ENCODE measurements at places on chromosomes 13 and 19. TPM values are rescaled to one million over a fixed set of nuclear protein-coding genes. Genes with fewer than 3 reads are reported as not detected.

DNA sequence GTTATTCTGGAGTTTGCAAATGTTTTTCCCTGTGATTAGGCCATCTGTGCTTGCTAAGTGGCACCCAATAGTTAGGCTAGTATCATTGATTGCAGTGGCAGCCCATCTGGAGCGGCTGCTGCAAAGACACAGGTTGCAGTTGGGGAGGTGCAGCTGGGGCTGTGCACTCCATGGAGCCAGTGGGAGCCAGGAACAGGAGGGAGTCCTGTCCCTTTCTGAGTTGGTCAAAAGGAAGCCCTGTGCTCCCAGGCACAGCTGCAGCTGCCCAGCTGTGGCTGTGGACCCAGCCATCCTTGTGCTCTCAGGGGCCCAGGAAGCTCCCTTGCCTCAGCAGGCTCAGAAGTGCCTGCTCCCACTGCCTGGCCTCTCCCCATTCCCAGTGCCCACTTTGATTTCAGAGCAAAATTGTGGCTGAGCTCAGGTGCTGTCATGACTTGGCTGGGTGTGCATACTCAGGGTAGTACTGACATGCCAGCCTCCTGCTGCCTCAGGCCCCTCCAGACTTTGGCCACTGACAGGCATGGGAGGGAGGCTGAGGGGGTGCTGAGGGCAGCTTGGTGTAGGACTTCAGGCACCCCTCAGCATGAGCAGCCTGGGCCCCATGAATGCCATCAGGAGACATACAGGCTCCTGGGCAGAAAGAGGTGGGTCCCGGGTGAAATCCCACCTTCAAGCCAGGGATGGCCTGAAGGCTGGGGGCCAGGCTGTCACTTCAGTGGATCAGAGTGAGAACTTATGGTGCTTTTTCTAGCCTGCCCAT is 270.6 kb downstream of the PCDH20 start:
- no peak for DNase-seq

DNA sequence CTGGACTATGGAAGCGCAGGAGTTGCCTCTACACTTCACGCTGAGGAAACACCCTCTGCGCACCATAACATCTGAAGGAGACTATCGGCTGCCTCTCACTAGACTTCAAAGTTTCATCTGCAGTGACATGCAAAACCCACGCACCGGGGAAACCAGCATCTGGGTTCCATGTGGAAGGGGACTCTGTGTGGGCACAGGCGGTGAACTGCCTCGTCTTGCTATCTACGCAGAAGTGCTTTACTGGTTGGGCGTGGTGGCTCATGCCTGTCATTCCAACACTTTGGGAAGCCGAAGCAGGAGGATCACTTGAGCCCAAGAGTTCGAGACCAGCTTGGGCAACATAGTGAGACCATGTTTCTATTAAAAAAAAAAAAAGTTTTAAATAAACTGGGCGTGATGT is 116.4 kb downstream of the STK24 start:
- no peak for DNase-seq

Gene OR7C1
- total RNA-seq: not detected

DNA sequence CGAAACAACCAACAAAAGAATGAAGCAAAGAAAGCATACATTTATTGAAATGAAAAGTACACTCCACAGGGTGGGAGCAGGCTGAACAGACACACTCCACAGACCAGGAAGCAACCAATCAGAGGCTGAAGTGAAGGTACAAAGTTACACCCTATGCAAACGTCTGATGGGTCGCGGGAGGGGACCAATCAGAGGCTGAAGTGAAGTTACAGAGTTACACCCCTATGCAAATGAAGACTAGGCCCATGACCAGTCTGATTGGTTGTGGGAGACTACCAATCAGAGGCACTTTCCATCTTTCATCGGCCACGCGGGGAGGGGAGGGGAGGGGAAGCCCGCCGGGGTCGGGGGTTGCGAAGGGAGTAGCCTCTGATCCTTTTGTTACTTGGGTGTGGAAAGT is 12.4 kb upstream of the FBL start:
- DNase-seq: no peak

- no peak for DNase-seq
Measured at GRCh38 chr19:912181-913079, 589 bp downstream of the R3HDM4 start.

Gene GADD45B
- 60.9 TPM for total RNA-seq

Gene EMP3
- 55.4 TPM for total RNA-seq

DNA sequence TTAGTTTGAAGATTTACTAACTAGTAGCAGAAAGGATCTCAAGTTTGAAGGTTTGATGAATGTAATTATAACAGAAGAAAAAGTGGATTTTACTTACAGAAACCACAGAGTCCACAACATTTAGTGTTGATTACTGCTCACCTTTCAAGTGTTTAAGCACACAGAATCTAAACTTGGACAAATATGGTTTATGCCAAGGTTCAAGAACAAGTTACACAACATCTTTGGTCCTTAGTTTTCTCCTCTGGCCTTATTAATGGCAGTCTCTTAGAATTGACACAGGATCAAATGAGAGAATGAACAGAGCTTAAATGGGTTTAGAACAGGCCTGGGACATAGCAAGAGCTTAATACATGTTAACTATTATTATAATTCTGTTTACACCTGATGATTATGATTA is 133.0 kb downstream of the RBM26 start:
- no peak for DNase-seq

Gene ZNF667
- total RNA-seq: 1.3 TPM

- DNase-seq: no peak
Measured at GRCh38 chr13:51856027-51856736, 5.6 kb upstream of the CCDC70 start.

DNA sequence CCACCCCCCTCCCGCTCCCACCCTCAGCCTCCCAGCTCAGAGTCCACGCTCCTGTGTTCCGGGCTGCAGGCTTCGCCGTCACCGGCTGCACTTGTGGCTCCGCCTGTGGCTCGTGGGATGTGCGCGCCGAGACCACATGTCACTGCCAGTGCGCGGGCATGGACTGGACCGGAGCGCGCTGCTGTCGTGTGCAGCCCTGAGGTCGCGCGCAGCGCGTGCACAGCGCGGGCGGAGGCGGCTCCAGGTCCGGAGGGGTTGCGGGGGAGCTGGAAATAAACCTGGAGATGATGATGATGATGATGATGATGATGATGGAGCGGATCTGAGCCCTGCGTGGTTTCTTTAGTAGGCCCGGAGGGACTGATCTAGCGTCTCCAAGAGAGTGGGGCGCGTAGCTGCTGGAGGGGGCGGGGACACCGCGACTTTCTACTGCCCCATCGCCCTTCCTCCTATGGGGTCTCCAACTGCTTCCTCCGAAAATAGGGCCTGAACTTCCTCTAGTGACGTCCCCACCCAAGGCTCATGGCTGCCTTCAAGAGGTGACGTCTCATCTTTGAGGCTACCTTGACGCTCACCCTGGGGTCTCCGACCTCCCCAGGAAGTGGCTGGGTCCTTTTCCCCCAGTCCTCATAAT is 1.4 kb downstream of the RETN start:
- no peak for DNase-seq

- DNase-seq: no peak
Measured at GRCh38 chr19:43425567-43426392, 11.1 kb downstream of the TEX101 start.

DNA sequence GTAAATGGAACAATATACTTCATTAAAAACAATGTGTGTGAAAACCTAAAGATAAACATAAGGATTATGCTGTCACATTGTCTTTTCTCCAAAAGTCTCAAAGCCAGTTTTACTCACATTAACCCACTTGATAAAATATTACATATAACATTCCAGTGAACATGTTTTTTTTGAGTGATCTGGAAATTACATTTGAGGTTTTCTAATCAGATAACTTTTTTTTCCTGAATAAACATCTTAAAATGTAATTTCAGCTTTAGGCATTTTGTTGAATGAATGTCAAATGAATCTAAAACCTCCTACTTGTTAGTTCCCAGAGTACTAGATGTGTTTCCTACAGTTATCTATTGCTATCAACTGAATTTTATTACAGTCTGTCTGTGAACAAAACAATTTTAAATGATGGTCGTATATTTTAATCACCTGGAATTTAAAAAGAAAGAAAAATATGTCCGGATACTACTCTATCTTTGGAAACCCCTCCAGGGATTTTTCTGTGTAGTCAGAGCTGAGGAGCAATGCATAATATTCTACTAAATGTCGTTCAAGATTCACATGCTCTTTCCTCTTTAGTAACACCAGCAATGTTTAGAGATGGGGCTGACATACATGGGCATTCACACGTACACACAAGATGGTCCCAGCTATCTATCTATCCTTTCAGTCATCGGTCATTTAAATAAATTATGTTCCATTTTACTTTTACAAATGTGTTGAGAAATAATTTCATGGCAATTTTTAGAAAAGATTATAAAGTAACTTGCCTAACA is 283.9 kb downstream of the KLF12 start:
- no peak for DNase-seq
